ENCODE measurements at places on chromosomes 7 and 10. TPM values are rescaled to one million over a fixed set of nuclear protein-coding genes. Genes with fewer than 3 reads are reported as not detected.

The CALCR gene
- total RNA-seq, result 0.14 TPM

- peak; percentile 56 for DNase-seq
Measured at GRCh38 chr7:116862951-116863670, 724 bp downstream of the CAPZA2 start.

GRCh38 chr10:4704034-4704545 lies 121.9 kb upstream of the AKR1E2 start:
- DNase-seq, result peak; percentile 83

The MYO1G gene
- not detected for total RNA-seq

- DNase-seq, result no peak
Measured at GRCh38 chr7:82109288-82109687, 334.3 kb downstream of the CACNA2D1 start.

- DNase-seq, result no peak
Measured at GRCh38 chr7:44489955-44490350, 505 bp downstream of the NUDCD3 start.

The STOX1 gene
- total RNA-seq, result 0.68 TPM

DNA sequence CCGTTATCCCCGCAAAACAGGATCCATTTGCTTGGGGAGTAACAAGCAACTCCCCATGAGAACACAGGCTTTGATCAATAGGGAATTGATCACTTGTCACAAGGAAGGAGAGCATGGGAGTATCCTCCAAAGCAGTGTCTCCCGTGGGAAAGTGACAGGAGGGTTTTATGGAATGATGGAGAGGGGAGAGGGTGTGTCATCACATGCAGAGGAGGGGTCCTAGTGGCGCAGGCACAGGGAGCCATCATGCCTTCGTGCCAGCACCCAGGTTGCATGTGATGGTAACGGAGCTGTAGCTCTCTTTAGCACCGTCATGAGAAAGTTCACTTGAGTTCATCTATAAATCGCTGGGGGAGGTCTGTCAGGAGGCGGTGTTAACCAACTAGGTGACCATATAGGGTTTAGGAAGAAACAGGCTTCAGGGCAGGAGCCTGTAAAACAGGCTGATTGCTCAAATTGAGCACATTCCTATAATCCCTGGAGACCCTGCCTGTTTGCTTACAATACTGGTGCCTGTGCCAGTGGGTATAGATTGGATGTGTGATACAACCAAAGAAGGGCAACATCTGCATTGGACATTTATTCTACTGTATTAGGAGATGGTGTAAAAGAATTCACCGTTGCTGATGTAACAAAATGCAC lies 428.5 kb downstream of the GALNT17 start:
- DNase-seq, result no peak

All from Caki2 (cell line).